Thyroid gland (tissue), 4 donors: ENCODE measurements at places on chromosomes 6 and 20.

DNA sequence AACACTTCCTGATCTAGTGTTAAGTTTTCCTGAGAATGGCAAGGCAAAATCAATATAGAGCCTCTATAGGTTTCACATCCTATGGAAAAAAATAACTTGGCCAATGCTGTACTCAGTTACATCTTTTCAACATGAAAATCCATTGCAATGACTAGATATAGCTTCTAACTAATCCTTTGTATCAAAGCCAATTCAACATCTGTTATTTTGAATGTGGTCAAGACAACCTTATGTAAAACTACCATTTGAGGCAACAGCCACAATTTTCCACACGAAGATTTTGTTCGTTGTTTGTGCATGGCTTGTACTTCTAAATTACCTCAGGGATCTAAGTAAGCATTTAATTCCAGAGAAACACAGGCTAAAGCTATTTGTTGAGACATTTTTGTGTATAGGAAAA lies 637.8 kb upstream of the EYS start:
- no peak for DNase-seq

GRCh38 chr6:47276377-47276776 lies 33.3 kb downstream of the TNFRSF21 start:
- DNase-seq: no peak

DNA sequence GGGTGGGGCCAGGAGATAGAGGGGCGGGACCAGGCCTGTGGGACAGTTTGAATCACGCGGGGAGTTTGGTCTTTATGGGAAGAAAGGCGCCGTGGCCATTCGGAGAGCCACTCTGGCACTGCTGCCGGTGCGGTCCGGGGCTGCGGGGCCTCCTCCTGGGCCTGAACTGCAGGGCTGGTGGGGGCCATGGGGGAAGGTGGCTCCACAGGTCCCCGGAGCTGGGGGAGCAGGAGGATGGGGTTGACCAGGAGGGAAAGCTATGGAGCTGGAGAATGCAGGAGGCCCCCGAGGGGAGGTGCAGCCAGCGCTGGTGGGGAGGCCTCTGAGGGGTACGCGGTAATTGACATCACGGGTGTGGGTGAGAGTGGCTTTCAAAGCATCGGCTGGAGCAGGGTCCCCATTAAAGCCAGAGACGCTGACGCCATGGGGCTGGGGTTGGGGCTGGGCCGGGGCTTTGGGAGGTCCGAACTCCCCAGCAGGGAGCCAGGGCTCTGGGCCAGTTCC lies 1.8 kb upstream of the BHLHE23 start:
- DNase-seq: no peak

GRCh38 chr20:43941476-43942200 lies 27.0 kb downstream of the TOX2 start:
- DNase-seq: no peak

GRCh38 chr20:21513881-21514540 lies at the start of gene NKX2-2:
Gene NKX2-2, minus strand, starts transcription at chr20:21514064. Its CDS starts 395 bp downstream, at chr20:21513669.
- no peak for DNase-seq

- no peak for DNase-seq
Measured at GRCh38 chr6:4224067-4224978, 88.9 kb upstream of the ECI2 start.

GRCh38 chr6:170596426-170596825 lies 12.0 kb upstream of the PDCD2 start:
- DNase-seq: no peak

DNA sequence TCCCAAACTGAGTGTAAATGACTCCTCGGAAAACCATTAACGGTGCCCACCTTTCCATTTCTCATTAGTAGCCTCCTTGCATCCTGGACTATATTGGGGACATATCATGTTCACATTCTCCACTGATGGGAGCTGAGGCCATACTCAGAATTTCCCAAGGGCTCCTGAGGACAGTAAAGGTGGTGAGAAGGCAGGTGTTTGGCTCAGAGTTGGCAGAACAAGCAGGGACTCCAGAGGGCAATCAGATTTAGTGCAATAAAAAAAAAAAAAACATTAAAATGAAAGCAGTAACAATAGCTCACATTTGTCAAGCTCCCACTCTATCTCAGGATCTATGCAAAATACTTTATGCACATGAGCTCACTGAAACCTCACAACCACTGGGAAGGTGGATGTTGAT lies 401.4 kb downstream of the MAFB start:
- no peak for DNase-seq

- DNase-seq: no peak
Measured at GRCh38 chr6:94050515-94050914, 631.2 kb upstream of the EPHA7 start.

DNA sequence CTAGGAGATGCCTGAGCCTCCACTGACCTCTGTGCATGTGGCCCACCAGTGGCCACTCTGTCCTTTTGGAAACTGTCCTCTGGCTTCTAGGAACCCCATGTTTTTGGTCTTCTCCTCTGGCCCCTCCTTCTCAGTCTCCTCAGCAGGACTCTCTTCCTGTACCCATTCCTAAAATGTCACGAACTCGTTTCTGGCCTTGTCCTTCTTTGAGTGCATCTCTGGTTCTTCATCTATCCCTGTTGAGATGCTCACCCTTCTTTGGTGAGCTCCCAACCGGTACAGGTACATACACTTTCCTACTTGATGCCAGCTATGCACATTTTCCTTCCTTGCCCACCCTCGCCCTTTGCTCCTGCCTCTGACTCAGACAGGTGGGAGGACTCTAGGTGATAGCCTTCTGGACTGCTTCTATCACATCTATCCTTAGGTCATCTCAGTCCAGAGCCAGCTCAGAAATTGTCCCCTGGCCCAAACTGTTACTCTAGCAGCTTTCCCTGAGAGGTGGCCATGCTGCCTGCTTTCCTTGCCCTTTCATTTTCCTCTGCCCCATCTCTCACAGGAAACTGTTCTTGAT lies 14.8 kb upstream of the NNAT start:
- no peak for DNase-seq

- DNase-seq: no peak
Measured at GRCh38 chr6:75126518-75126917, 79.3 kb downstream of the COL12A1 start.

DNA sequence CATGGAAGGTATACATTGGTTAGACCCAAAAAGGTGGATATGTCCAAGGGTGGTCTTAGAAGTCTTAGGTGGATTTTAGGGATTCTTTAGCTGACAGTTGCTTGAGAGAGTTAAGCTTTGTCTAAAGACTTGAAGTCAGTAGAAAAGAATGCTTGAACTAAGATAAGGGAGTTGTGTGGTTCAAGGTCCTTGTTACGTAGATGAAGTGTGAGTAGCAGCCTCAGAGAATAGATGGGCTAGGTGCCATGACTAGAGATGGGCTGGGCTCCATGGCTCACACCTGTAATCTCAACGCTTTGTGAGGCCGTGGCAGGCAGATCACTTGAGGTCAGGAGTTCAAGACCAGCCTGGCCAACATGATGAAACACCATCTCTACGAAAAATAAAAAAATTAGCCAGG lies 1.7 kb downstream of the SHLD1 start:
- DNase-seq: no peak

GRCh38 chr6:72683797-72684196 lies 61.9 kb downstream of the KCNQ5 start:
- no peak for DNase-seq

GRCh38 chr20:50012282-50013263 lies 29.8 kb downstream of the SNAI1 start:
- DNase-seq: no peak

DNA sequence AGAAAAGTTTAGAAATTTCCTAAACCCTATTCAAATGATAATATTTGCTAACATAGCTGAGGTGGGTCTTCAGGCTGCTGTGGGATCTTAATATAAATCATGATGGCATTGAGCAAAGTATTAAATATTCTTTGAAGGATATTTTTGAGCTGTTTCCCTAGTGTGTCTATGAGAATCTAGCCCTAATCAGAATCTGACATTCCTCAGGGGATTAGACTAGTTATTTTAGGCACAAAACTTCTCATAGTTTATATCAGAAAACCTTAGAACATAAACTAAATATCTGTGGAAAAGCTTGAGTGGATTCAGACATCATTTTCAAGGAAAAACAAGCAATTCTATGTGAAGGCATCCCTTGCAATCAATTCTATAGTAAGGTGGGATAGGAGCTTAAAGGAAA lies 594.5 kb downstream of the RFPL4B start:
- DNase-seq: no peak

DNA sequence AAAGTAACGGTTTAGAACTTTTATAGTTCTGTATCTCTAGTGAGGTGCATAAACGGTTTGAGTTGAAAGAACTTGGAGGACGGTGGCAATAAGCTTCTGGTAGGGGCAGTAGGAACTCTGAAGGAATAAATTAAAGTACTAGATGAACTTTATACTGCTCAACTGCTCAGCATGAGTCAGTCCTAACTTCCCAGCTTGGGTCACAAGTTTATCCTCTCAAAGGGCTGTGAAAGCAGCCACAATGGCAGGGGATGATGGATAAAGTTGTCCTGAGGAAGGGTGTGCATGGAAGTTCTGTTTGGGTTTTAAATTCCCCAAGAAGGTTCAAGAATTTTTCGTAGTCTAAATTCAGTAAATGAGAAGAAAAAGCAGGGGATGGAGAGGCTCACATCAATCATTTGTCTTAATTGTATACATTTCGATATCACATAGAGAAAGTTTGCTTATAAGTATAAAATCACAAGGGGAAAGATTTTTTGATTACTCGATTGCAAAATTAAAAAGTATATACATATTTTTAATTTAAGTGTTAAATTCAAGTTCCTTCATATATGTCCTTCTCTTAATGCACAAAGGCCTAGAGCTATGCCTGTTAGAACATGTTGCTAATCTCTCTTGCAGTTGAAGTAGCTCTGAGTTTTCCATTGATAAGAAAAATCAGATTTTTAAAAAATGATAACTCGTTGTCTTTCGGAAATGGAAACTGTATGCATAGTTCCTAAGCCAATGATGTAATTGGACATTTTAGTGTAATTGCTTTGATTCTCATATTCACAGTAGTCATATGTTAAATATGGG lies 55.3 kb upstream of the JAG1 start:
- no peak for DNase-seq

GRCh38 chr6:52180787-52181558 lies 5.2 kb upstream of the IL17A start:
- DNase-seq: no peak

DNA sequence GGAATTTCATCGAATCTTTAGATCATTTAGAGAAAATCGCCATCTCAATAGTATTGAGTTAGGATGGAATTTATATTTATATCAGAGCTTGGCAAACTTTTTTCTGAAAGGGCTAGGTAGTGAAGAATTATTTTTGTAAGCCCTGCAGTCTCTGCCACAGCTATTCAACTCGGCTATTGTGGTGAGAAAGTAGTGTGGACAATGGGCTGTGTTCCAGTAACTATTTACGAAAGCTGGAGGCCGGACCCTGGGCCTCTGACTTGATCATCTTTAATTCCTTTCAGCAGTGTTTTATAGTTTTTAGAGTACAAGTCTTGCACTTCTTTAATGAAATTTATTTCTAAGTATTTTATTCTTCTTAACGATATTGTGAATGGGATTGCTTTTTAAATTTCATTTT lies 201.5 kb downstream of the FARS2 start:
- DNase-seq: no peak

DNA sequence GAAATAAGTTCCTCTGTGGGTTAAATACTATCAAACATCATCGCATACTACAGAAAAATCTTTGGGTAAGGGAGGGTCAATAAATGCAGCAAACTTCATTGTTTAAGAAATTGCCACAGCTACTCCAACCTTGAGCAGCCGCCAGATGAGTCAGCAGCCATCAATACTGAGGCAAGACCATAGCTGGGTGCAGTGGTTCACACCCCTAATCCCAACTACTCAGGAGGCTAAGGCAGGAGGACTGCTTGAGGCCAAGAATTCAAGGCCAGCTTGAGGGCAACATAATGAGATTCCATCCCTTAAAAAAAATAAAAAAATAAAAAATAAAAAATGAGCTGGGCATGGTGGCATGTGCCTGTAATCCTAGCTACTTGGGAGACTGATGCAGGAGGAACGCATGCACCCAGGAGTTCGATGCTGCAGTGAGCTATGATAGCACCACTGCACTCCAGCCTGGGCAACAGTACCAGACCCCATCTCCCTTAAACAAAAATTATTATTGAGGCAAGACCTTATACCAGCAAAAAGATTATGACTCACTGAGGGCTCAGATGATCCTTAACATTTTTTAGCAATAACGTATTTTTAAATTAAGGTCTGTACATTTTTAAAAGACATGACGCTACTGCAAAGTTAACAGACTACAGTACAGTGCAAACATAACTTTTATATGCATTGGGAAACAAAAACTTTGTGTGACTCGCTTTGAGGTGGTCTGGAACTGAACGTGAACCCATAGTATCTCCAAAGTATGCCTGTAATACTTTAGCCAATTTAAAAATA lies 8.8 kb downstream of the SRPK1 start:
- DNase-seq: no peak

DNA sequence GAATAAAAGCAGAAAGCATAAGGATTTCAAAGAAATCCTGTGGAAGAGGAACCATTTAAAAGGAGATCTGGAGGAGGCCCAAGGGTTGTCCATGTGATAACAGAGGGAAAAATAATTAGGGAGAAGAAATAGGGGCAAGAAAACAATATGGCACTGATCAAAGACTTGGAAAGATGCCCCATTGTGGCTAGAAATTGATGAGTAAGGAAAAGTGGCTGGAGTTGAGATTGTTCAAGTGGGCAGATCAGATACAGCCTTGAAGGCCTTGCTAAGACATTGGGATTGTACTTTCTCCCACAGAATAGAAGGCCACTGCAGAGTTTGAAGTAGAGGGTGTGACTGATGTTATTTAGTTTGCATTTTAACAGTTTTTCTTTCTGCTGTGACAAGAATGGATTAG lies 213.3 kb downstream of the CBLN4 start:
- no peak for DNase-seq

GRCh38 chr6:2344319-2344905 lies 99.0 kb upstream of the GMDS start:
- DNase-seq: no peak

DNA sequence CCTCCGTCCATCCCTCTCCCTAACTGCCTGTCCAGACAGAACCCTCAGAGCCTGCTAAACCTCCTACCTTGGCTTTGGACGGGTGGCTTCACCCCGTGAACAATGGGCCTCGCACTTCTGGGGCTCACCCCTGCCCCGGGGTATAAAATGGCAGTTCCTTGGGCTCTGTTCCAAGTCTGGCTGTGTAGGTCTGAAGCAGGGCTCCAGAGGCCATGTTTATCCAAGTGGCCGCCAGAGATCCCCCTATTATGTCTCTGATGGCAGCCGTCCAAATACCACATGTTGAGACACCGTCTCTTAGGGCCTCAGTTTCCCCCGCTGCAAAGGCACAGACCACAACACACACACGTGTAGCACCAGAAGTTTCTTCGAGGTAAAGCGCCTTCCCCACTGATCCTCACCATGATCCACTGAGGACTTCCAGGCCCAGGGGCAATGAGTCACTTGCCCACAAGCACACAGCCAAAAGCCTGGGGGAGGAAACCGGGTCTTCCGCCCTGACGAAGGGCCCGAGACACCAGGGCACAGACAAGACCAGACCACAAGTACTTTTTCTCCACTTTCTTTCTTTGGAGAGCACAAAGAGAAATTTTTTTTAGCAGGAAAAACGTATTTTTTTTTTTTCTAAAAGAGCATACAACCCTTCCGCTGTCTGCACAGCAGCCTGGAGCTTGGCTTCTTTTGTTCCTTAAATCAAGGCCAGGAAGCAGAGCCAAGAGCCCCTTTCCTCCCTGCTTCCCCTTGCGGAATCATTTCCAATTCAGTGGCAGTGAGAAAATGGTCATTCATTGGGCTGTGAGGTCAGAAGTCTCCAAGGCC lies 11.8 kb downstream of the CPNE5 start:
- DNase-seq: no peak

GRCh38 chr6:48048451-48049146 lies 62.4 kb downstream of the PTCHD4 start:
- DNase-seq: peak; percentile 13
